Thoracic aorta (tissue), 2 donors: ENCODE measurements at places on chromosomes 6 and 20. TPM values are rescaled to one million over a fixed set of nuclear protein-coding genes. Genes with fewer than 3 reads are reported as not detected.
A peak's percentile ranks its signal among the peaks of the same experiment; 100 is the strongest.

- DNase-seq = no peak
- no peak overlapping the region for H3K27ac ChIP-seq
- H3K36me3 ChIP-seq = no peaks in the 10 kb centered on the region
These were observed 4.1 kb downstream of the TCF21 start for GRCh38 chr6:133892813-133893691.

DNA sequence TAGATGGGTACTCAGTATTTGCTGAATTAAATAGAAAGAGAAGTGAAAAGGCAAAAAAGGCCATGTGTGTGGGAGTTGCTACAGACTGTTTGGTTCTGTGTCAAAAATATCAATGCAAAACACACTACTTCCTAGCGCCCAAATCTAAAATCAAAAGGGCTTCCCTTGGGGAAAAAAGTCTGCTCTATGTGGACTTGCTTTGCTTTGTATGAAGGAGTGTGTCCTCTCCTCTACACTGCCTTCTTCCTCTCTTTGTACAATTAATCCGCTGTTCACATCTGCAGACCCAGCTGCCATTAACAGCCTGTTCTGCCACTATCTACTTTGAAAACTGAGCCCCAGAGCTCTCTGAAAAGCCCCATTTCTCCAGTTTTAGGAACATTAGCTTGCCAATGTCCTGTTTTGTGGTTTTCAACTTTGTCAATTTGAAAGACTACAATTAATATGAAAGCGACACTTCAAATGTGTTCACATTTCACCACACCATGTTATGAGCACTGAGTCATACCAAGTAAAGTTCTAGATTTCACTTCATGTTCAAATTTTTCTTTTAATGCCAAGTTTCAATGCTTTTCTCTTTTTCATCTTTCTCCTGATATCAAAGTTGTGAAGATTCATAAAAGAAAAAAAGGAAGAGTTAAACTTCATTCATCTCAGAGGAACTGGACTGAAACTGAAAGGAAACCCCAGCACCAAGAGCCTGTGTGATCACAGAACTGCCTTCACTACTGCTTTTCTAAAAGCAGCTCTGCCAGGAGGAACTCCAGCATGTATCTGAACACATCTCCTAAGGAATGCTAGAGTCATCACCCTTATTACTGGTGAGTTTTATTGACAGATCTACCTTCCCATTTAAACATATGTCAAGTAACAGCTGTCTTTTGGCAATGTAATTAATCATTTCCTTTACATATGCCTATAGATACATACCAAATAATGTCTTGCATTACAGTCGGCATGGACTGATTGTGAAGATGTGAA lies 102.6 kb downstream of the KIF13A start:
- no peak overlapping the region for H3K27ac ChIP-seq

GRCh38 chr6:53441761-53442160 lies 93.0 kb upstream of the ELOVL5 start:
- H3K27me3 ChIP-seq = no peaks in the 10 kb centered on the region
- H3K4me1 ChIP-seq = peaks cover 16% of the 10 kb centered on the region
- no peak overlapping the region for H3K4me3 ChIP-seq
- H3K27ac ChIP-seq = no peak overlapping the region
- no peak for DNase-seq

DNA sequence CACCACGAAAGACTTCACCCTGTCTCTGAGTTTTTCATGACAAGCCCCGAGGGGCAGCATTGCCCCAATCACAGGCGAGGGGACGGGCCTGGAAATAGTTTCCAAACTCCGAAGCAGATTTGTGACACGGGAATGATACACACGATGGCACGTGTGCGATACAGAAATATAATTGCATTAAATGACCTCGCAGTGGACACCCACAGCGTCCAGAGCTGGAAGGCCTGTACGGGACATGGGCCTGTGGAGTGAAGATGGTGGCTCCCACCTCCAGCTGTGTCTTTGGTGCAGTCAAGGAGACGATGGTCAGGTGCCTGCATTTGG lies 43.0 kb downstream of the PMEPA1 start:
- H3K36me3 ChIP-seq = no peaks in the 10 kb centered on the region
- no peak overlapping the region for H3K4me3 ChIP-seq

DNA sequence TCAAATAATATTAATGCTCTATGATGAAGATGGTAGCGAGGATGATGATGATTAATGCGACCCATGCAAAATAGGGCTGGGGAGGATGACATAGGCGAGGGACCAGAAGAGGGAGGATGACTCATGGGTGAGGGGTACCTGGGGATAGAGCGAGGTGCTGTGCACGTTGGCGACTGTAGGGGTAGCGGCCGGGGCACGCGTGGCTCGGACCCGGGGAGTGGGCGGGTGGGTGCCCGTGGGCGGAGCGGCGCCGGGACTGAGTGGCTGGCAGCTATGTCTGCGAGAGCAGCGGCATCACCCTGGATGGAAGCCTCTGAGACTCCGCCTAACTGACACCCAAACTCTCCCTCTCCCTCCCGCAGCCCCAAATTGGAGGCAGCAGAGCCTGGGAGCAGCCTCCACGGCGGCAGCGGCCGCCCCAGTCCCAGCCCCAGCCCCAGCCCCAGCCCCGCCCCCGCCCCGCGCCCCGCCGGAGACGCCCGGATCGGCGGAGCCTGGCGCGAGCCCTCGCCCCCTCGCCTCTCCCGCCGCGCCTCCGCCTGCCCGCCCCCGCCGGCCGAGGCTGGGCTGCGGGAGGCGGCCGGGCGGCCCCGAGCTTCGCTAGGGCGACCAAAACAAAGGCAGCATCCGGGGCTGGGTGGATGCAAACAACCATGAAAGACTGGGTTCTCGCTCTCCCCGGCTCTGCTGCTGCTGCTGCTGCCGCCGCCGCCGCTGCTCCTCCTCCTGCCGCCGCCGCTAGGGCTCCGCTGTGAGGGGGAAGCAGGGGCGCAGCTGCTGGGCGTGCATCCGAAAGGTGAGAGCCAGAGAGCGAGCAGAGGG lies at the start of gene RIMS1:
Gene RIMS1 (plus strand): TSS at position 367 of the 822 bp plus-strand sequence. CDS start 474 bp downstream, outside the sequence.
- peak within 1 kb of the TSS; percentile 68 for H3K4me3 ChIP-seq
- H3K36me3 ChIP-seq = no peaks in the 10 kb centered on the region
- DNase-seq = no peak
- no peaks in the 10 kb centered on the region for H3K27me3 ChIP-seq
- no peak within 1 kb of the TSS for H3K27ac ChIP-seq

GRCh38 chr20:16803965-16804792 lies 56.0 kb downstream of the OTOR start:
- no peak overlapping the region for H3K27ac ChIP-seq
- H3K27me3 ChIP-seq = no peaks in the 10 kb centered on the region
- H3K36me3 ChIP-seq = no peaks in the 10 kb centered on the region
- DNase-seq = no peak
- no peaks in the 10 kb centered on the region for H3K4me1 ChIP-seq
- no peak overlapping the region for H3K4me3 ChIP-seq

DNA sequence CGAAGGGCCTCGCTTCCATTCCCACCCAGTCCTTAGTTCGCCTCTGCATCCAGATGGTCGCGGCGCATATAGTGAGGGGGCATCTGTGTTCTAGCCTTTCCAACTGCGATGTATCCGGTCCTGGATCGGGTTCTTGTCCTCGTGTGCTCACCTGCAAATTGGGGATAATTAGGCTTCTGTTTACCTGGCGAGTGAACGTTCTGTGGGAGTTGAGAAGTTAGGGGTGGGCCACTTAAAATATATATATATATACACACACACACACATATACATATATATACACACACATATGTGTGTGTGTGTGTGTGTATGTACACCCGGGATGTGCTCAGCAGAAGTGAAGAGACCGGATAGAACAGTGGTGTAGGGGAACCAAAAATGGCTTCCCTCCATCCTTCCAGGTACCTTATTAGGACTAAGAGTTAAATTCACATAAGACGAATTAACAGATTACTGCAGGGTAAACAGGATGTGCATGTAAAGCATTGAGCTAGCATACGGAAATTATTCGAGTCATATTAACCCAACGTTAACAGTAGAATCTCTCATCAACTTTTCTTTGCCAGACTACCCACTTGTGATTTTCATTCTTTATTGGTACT lies 537 bp downstream of the CSTF1 start:
- peak overlapping the region; percentile 84 for H3K4me3 ChIP-seq
- no peaks in the 10 kb centered on the region for H3K27me3 ChIP-seq
- no peak for DNase-seq
- H3K4me1 ChIP-seq = peaks cover 20% of the 10 kb centered on the region
- peaks cover 13% of the 10 kb centered on the region for H3K36me3 ChIP-seq

DNA sequence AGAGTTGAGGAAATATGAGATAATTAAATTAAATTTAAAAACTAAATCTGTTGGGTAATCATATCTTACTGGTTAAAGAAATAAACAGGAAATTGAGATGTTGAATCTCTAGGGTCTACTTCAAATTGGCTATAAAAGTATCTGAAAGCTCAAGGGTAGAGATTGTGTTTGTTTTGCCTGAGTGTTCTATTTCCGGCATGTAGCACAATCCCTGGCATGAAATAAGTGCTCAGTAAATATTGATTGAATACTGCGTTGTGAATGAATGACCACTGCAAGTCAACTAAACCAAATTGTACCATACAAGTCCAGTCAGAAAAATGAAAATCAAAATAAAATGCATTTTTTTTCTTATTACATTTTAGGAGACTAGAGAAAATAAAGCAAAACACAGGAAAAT lies 709.8 kb downstream of the EPM2A start:
- no peaks in the 10 kb centered on the region for H3K4me1 ChIP-seq
- no peaks in the 10 kb centered on the region for H3K36me3 ChIP-seq
- no peak for DNase-seq
- H3K27ac ChIP-seq = no peak overlapping the region
- H3K27me3 ChIP-seq = no peaks in the 10 kb centered on the region
- H3K4me3 ChIP-seq = no peak overlapping the region

GRCh38 chr20:50810842-50811241 lies 16.0 kb downstream of the BCAS4 start:
- peaks cover 13% of the 10 kb centered on the region for H3K4me1 ChIP-seq
- no peaks in the 10 kb centered on the region for H3K36me3 ChIP-seq
- H3K27me3 ChIP-seq = no peaks in the 10 kb centered on the region

- H3K4me3 ChIP-seq = no peak overlapping the region
- no peak for DNase-seq
- no peaks in the 10 kb centered on the region for H3K27me3 ChIP-seq
- H3K4me1 ChIP-seq = peaks cover 3% of the 10 kb centered on the region
- no peak overlapping the region for H3K27ac ChIP-seq
- H3K36me3 ChIP-seq = no peaks in the 10 kb centered on the region
These were observed 3.6 kb downstream of the CYP39A1 start for GRCh38 chr6:46648869-46649492.

DNA sequence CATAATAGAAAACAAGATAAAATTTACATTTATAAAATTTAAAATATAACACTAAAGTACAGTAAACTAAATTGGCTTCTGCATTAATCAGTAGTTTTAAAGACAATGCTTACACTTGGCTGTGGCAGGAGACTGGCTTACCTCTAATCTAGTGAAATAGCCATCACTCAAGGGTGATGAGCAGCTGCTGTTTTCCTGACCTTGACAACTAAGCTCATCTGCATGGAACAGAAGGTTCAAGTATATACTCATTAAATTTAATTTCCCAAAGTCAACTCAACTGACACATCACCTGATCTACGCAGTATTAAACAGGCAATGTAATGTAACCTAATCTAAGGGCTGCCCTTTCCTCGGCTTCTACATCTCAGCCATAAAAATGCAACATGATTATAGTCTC lies 14.5 kb downstream of the TMX4 start:
- H3K27ac ChIP-seq = no peak overlapping the region
- no peak overlapping the region for H3K4me3 ChIP-seq
- DNase-seq = no peak
- H3K27me3 ChIP-seq = no peaks in the 10 kb centered on the region
- H3K36me3 ChIP-seq = peaks cover 9% of the 10 kb centered on the region
- H3K4me1 ChIP-seq = no peaks in the 10 kb centered on the region

DNA sequence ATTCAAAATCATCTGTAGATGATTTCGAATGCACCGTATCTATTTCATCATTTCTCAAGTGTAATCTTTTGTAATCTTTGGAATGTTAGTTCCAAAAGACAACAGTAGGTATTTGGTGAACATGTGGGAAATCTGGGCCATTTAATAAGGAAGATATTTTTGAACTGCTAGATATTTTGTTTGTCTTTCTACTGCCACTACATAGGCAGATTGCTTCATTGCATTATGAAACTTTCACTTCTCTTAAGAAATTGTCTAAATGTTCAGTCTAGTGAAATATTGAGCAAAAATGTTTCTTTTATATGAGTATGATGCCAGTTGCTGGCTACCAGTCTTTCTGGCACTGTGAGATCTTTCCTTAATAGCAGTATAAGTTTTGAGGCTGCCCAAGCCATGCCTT lies 527.8 kb upstream of the RNF217 start:
- H3K36me3 ChIP-seq = no peaks in the 10 kb centered on the region
- H3K4me1 ChIP-seq = no peaks in the 10 kb centered on the region
- no peak for DNase-seq

GRCh38 chr20:41131594-41132387 lies 5.6 kb upstream of the PLCG1 start:
- no peaks in the 10 kb centered on the region for H3K36me3 ChIP-seq
- H3K4me3 ChIP-seq = no peak overlapping the region
- H3K27me3 ChIP-seq = no peaks in the 10 kb centered on the region
- H3K4me1 ChIP-seq = peaks cover 6% of the 10 kb centered on the region
- no peak overlapping the region for H3K27ac ChIP-seq

GRCh38 chr6:158017621-158018040 lies 36.0 kb downstream of the SYNJ2 start:
- H3K4me1 ChIP-seq = peaks cover 32% of the 10 kb centered on the region
- H3K27ac ChIP-seq = peak overlapping the region; percentile 85
- H3K4me3 ChIP-seq = no peak overlapping the region
- DNase-seq = no peak
- no peaks in the 10 kb centered on the region for H3K36me3 ChIP-seq

DNA sequence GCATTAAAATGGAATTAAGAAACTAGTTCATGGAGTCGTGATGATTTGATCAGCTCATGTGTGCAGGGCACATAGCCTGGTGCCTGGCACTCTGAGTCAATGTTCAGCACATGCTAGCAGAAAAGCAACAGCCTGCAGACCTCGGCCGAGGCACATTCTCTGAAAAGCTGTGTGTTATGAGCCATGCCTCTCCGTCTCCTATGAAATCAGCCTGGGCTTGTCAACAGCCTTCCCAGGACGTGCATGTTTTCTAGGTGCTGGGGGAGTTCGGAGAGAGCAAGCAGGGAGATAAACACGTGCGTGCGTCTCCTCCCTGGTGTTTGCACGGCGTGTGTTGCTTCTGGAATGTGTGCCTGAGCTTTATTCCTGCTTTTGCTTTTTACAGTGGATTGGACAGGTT lies 207.8 kb upstream of the KCNG1 start:
- no peaks in the 10 kb centered on the region for H3K27me3 ChIP-seq
- H3K36me3 ChIP-seq = no peaks in the 10 kb centered on the region
- H3K4me1 ChIP-seq = no peaks in the 10 kb centered on the region

The RCAN2 gene
- total RNA-seq = 126 TPM

The CYB5R4 gene
- 9.1 TPM for total RNA-seq

The MAS1 gene
- 0.14 TPM for total RNA-seq

The CRISP2 gene
- total RNA-seq = not detected

The KIAA0408 gene
- total RNA-seq = 4.7 TPM

The CAGE1 gene
- total RNA-seq = not detected

The PHACTR3 gene
- total RNA-seq = not detected

The SPACA1 gene
- total RNA-seq = not detected

The MEP1A gene
- total RNA-seq = not detected

The HINT3 gene
- total RNA-seq = 18.4 TPM

The NXT1 gene
- total RNA-seq = 79.6 TPM
